ENCODE measurements at places on chromosomes 11 and 22.

- DNase-seq, result peak; percentile 67
Observed at GRCh38 chr22:30159561-30160353, 79.5 kb downstream of the HORMAD2 start.

GRCh38 chr11:132913295-132913694 lies 619.0 kb downstream of the OPCML start:
- no peak for DNase-seq

- DNase-seq, result no peak
Observed at GRCh38 chr11:113664069-113664980, 41.8 kb downstream of the TMPRSS5 start.

DNA sequence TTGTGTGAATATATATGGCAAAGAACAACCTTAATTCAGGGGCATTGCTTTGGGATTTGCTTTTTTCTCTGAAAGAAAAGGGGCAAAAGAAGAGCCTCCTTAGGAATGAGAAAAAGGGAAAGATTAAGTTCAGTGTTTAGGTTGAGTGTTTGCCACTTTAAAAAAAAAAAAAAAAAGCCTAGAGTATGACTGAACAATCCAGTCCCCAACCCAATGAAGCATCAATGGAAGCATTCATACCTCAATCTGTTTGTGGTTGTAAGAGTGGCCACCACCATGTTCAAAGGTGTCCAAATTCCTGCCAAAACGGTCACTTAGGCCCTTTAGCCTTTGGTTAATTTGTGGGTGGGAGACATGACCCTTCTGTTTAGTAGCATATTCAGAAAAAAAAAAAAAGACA lies 260.6 kb downstream of the SOX6 start:
- DNase-seq, result no peak

GRCh38 chr11:134273317-134273712 lies 2.9 kb upstream of the GLB1L3 start:
- no peak for DNase-seq

GRCh38 chr22:17980015-17980590 lies 44.3 kb downstream of the MICAL3 start:
- no peak for DNase-seq

DNA sequence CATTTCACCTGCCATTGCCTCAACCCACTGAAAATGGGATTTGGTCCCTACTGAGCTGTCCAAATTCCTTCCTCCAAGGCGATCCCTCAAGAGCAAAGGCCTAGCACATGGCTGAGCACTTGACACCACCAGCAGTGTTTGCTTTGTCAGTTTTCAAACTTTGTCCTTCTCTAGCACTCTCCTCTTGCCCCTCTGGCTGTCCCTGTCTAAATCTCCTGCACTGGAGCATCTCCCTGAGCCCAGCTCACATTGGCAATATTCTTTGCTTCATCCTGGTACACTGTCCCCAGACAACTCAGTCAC lies 66.6 kb upstream of the FTH1 start:
- no peak for DNase-seq

DNA sequence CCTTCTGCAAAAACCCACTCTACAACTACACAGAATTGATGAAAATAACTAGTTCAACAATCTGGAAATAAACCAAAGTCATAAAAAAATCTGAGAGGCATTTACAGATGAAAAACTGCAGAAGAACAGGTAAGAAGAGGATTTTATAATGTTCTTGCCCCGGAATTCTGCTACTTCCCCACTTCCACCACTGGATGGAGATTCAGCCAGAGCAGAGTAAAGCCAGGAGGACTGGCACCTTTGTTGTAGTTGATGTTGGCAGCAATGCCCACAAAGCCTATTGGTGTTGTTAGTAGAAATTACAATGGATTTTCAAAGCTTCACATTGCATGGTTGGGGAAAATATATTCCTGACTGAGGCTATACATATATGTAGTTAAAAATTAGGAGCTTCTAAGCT lies 640.2 kb downstream of the LRRC4C start:
- no peak for DNase-seq

DNA sequence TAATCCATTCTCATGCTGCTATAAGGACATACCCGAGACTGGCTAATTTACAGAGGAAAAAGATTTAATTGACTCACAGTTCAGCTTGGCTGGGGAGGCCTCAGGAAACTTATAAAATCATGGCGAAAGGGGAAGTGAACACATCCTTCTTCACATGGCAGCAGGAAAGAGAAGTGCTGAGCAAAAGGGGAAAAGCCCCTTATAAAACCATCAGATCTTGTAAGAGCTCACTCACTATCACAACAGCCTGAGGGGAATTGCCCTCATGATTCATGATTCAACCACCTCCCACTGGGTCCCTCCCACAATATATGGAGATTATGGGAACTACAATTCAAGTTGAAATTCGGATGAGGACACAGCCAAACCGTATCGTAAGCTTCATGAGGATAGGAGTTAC lies 3.8 kb upstream of the CYB5R2 start:
- no peak for DNase-seq
